Activated CD4-positive, alpha-beta T cell treated with anti-CD3 and anti-CD28 coated beads, Interleukin-2, amount 10 ng/mL, durations not matched to agents 24 days and 14 days (primary cell): ENCODE measurements at places on chromosomes 1 and 21. TPM values are rescaled to one million over a fixed set of nuclear protein-coding genes. Genes with fewer than 3 reads are reported as not detected.

DNA sequence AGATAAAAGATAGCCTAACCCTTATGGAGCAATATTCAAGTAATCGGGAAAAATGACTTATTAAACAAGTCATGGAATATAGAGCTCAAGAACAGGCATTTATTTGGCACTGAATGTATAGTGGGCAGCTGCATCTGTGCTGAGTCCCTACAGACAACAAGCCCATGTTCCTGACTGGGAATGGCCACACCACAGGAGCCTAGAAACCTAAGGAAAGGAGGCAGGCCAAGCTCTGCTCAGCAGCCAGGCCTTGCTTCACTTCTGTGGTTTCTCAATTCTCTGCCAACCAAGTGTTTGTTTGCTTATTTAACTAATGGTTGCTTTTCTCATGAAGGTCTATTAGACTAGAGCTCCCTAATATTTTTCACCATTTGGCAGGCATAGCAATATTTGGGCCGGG, 21.5 kb downstream of the AK2 start:
- peaks cover 69% of the 10 kb centered on the region for H3K36me3 ChIP-seq
- peaks cover 20% of the 10 kb centered on the region for H3K4me1 ChIP-seq
- no peak for DNase-seq
- no peak overlapping the region for H3K27ac ChIP-seq
- H3K27me3 ChIP-seq: no peaks in the 10 kb centered on the region

GRCh38 chr21:26007951-26008498, 162.5 kb downstream of the APP start:
- no peak overlapping the region for H3K27ac ChIP-seq
- no peak for DNase-seq
- H3K27me3 ChIP-seq: no peaks in the 10 kb centered on the region
- no peaks in the 10 kb centered on the region for H3K36me3 ChIP-seq

DNA sequence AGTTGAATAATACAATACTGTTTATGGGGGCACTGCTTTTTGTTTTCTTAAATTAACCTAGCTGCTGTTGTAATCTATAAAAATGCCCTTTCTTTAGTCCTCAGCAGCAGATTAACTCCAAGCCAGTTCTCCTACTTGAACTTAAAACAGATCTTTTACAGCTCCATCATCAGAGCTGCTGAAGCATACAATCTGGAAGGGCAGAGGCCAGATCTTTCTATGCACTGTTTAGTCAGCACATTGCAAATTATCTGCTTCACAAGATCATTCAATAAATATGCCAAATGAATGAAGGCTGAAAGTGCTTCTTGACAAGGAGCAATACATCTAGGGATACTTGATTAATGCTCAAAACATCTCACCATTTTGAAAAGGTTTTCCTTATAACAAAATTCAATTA, 115.8 kb downstream of the PLPPR5 start:
- H3K27ac ChIP-seq: no peak overlapping the region
- H3K36me3 ChIP-seq: no peaks in the 10 kb centered on the region
- no peaks in the 10 kb centered on the region for H3K4me1 ChIP-seq
- no peak overlapping the region for H3K4me3 ChIP-seq
- H3K27me3 ChIP-seq: no peaks in the 10 kb centered on the region

- peaks cover 26% of the 10 kb centered on the region for H3K27me3 ChIP-seq
- H3K36me3 ChIP-seq: no peaks in the 10 kb centered on the region
- peak; percentile 89 for DNase-seq
- H3K4me3 ChIP-seq: no peak overlapping the region
These were observed 102.5 kb upstream of the TARDBP start for GRCh38 chr1:10909697-10910680.

DNA sequence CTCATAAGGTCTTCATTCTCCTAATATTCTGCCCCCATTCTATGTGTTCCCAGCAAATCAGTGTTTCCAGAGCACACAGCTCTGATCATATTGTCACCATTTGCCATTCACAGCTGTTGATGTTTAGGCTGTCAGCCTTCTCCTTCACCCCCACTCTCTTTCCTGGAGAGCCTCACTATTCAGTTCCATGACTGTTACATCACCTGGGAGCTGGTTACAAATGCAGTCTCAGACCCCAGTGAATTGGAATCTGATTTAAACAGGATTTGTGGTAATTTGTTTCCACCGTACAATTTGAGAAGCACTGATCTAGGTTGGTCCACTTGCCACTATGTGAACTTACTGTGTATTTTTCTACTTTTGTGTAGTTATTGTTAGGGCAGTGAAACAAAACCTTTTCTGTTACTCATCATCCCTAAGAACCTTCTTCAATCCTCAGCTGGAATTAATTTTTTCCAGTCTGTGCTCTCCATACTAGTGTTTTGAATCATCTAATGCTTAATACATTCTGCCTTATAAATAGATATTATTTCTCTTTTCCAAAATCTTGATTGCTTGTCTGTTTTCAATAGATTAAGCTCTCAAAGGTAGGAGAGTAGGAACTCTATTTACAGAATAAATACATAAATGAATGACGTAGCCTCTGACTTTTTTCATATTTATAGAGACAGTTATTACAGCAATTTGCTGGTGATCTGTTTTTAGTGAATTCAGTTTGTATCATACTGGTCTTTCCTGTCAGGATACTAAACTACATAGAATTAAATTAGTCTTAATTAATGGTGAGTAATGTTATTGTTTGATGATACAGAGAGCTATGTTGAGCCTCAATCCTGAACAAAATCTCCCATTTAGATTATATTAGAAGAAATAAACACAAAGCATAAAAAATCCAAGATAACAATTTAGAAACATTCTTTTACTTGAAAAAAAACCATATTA, 8.1 kb downstream of the SNX7 start:
- H3K27ac ChIP-seq: no peak overlapping the region
- no peaks in the 10 kb centered on the region for H3K36me3 ChIP-seq
- H3K4me3 ChIP-seq: no peak overlapping the region
- H3K4me1 ChIP-seq: no peaks in the 10 kb centered on the region
- peaks cover 1% of the 10 kb centered on the region for H3K27me3 ChIP-seq

- peaks cover 6% of the 10 kb centered on the region for H3K36me3 ChIP-seq
- no peak for DNase-seq
- H3K27ac ChIP-seq: no peak overlapping the region
- H3K27me3 ChIP-seq: no peaks in the 10 kb centered on the region
- H3K4me1 ChIP-seq: peaks cover 2% of the 10 kb centered on the region
These were observed 2.6 kb downstream of the TAS1R3 start for GRCh38 chr1:1333551-1334241.

DNA sequence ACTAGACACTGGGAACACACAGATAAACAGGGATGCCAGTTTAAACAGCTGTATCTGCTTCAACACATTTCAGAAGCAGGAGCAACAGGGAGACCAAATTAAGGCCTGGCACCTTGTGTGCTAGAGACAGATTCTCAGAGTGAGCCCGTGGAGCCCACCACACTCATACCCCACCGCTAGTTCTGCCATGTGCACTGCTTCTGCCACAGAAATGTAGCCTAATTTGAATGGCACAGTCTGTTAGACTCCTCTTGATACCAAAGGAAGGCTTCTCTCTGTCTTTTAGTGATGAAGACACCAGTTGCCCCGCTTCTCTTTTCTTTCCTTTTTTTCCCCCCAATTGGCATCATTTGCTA, 29.3 kb upstream of the ACP6 start:
- no peaks in the 10 kb centered on the region for H3K36me3 ChIP-seq
- no peak for DNase-seq
- H3K4me1 ChIP-seq: peaks cover 7% of the 10 kb centered on the region
- no peak overlapping the region for H3K4me3 ChIP-seq
- H3K27me3 ChIP-seq: peaks cover 37% of the 10 kb centered on the region
- no peak overlapping the region for H3K27ac ChIP-seq

GRCh38 chr1:16925635-16926490, 4.1 kb downstream of the CROCC start:
- H3K4me1 ChIP-seq: peaks cover 17% of the 10 kb centered on the region
- no peak overlapping the region for H3K27ac ChIP-seq
- H3K4me3 ChIP-seq: no peak overlapping the region

DNA sequence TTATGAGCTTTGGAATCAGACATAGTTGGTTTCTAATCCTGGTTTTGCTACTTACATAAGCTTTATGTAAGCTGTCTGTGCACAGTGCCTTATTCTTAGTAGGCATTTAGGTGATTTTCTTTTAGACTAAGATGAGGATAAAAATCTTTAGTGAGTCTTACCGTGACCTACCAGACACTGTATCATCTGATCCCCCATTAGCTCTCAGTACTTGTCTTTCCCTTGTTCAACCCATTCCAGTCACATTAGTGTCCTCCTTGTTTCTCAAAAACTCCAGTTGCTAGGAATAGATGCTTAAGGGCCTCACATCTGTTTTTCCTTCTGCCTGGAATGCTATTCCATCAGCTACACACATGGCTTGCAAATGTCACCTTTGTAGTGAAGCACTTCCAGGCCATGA, 18.8 kb downstream of the PPP1R12B start:
- no peaks in the 10 kb centered on the region for H3K36me3 ChIP-seq
- DNase-seq: no peak
- no peak overlapping the region for H3K4me3 ChIP-seq

- DNase-seq: no peak
- H3K27me3 ChIP-seq: peaks cover 9% of the 10 kb centered on the region
- no peak overlapping the region for H3K4me3 ChIP-seq
- H3K36me3 ChIP-seq: no peaks in the 10 kb centered on the region
- no peak overlapping the region for H3K27ac ChIP-seq
- H3K4me1 ChIP-seq: peaks cover 3% of the 10 kb centered on the region
These were observed 42.0 kb downstream of the COLGALT2 start for GRCh38 chr1:183995322-183996039.

DNA sequence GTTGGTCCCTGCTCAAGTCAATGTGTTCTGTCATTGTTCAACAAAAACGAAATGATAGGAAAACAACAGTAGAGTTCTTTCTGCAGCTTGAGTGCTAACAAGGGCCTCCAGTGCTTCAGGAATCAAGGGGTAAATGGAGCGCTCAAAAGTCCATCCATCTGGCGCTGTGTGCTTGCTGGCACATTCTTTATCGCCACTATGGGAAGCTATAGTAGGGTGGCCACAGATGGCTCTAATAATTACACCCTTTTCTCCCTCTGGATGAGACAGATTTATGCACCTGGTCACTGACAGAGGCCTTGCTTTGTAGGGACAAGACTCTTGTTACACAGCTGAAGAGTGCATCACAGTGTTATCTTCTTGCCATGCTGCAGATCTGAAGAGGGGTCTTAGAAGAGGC, 136.0 kb downstream of the GDAP2 start:
- no peaks in the 10 kb centered on the region for H3K36me3 ChIP-seq
- peaks cover under 1% of the 10 kb centered on the region for H3K27me3 ChIP-seq
- no peak for DNase-seq
- H3K27ac ChIP-seq: no peak overlapping the region
- no peak overlapping the region for H3K4me3 ChIP-seq

DNA sequence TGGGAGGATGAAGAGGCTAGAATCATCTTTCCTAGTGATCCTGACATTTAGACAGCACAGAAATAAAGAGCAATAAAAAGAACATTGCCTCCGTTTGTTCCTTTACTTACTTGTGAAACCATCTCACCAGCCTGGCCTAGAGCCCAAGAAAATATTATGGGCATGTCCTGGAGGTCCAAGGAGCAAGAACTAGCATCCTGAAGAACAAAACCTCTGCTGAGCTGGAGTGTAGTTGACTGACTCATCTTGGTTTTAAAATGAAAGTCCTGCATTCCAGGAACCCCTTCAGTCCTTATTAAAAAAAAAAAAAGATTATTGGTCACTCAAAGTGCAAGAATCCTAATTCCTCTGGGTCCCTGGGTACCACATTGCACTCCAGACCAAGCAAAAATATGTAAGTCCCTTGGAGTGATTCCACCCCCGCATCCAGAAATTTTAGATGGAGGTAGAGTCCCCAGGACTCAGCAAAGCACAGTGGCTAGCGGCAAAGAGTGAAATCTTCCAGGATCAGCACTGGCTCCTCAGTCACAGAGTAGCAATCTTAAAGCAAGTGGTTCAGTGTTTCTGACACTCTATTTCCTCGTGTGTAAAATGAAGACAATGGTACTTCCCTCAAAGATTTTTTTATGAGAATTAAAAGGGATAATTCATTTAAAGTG, 7.0 kb downstream of the SMCP start:
- H3K27me3 ChIP-seq: peaks cover 3% of the 10 kb centered on the region
- no peak overlapping the region for H3K4me3 ChIP-seq
- H3K36me3 ChIP-seq: no peaks in the 10 kb centered on the region
- peaks cover 3% of the 10 kb centered on the region for H3K4me1 ChIP-seq
- DNase-seq: peak; percentile 27

DNA sequence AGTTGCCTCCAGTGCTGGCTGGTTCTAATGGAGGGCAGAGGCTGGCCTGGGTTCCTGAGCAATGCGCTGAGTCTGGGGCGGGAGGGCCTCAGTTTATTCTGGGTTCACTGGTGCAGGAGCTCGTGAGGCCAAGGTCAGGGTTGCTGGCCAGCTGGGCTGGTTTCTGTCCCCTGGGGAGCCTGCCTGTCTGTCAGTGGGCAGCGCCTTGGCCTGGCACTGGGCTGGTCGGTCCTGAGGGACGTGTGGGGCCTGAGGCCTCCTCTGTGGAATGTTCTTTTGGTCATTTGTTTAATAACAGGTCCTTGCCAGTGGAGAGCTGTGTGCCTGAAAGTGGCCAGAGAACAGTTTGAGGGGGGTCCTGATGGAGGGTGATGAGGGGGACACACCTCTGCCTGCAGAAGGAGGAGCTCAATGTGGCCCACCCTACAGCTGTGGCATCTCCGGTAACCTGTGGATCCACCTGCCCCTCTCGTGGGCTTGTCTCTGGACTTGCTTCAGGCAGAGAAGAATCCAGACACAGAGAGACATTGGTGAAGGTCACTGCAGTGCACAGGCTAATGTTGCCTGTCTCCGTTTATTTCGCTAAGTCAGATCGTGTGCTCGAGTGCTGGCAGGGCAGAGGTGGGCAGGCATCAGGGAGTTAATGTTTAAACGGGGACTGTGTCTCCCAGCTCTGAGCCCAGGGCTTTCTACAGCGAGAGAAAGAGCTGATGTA, 34.6 kb downstream of the COQ8A start:
- H3K27ac ChIP-seq: no peak overlapping the region
- no peak for DNase-seq
- peaks cover 11% of the 10 kb centered on the region for H3K36me3 ChIP-seq
- no peaks in the 10 kb centered on the region for H3K27me3 ChIP-seq

- no peaks in the 10 kb centered on the region for H3K27me3 ChIP-seq
- peaks cover 39% of the 10 kb centered on the region for H3K36me3 ChIP-seq
- peaks cover 23% of the 10 kb centered on the region for H3K4me1 ChIP-seq
- DNase-seq: no peak
- no peak overlapping the region for H3K4me3 ChIP-seq
These were observed 27.5 kb downstream of the SLX9 start for GRCh38 chr21:44967082-44968047.

The HES4 gene
- total RNA-seq: 2.8 and 5.0 TPM in 2 replicates

The DENND1B gene
- total RNA-seq: 15.0 and 16.8 TPM in 2 replicates

The ERMAP gene
- 3.5 and 3.8 TPM in 2 replicates for total RNA-seq

The FGR gene
- total RNA-seq: 0.19 and 0.21 TPM in 2 replicates

The FAM78B gene
- 1.6 and 1.9 TPM in 2 replicates for total RNA-seq

The LCE1C gene
- not detected in 2 replicates for total RNA-seq

The HORMAD1 gene
- total RNA-seq: not detected in 2 replicates

The C1orf167 gene
- not detected in 2 replicates for total RNA-seq

The MMP23B gene
- total RNA-seq: 1.2 and 1.5 TPM in 2 replicates

The TACSTD2 gene
- total RNA-seq: 0.07 TPM in 1 of 2 replicates, not detected in the other

The DYNLT5 gene
- total RNA-seq: not detected in 2 replicates

The RXFP4 gene
- not detected in 2 replicates for total RNA-seq

The NCAM2 gene
- 0.14 TPM in 1 of 2 replicates, not detected in the other for total RNA-seq

The TEX35 gene
- total RNA-seq: not detected in 2 replicates

The VSIG8 gene
- total RNA-seq: not detected in 2 replicates
